Melanocyte of skin (primary cell): ENCODE measurements at places on chromosomes 13 and 19. TPM values are rescaled to one million over a fixed set of nuclear protein-coding genes. Genes with fewer than 3 reads are reported as not detected.

The F10 gene
- 0.33 TPM in 1 of 2 replicates, not detected in the other for total RNA-seq

The SMIM17 gene
- not detected in 2 replicates for total RNA-seq

The KRTDAP gene
- not detected in 2 replicates for total RNA-seq

The CASP14 gene
- not detected in 2 replicates for total RNA-seq

The COX6B2 gene
- under 0.01 TPM in 1 of 2 replicates, not detected in the other for total RNA-seq

The SCN1B gene
- 4.5 and 5.8 TPM in 2 replicates for total RNA-seq

The FGF22 gene
- not detected in 2 replicates for total RNA-seq

The TYROBP gene
- total RNA-seq, result not detected in 2 replicates

The NLRP8 gene
- not detected in 2 replicates for total RNA-seq

The FFAR2 gene
- not detected in 2 replicates for total RNA-seq

The TNNT1 gene
- total RNA-seq, result 0.62 and 9.0 TPM in 2 replicates

The KLK14 gene
- not detected in 2 replicates for total RNA-seq

The TLE5 gene
- total RNA-seq, result 180 and 211 TPM in 2 replicates

The PRKCSH gene
- 119 and 133 TPM in 2 replicates for total RNA-seq

The ELSPBP1 gene
- total RNA-seq, result not detected in 2 replicates

The CDX2 gene
- total RNA-seq, result not detected in 2 replicates

The HOMER3 gene
- total RNA-seq, result 29.3 and 35.3 TPM in 2 replicates

The POU4F1 gene
- total RNA-seq, result not detected in 2 replicates

The PSG6 gene
- total RNA-seq, result not detected in 2 replicates

The CD209 gene
- total RNA-seq, result not detected in 2 replicates

The LILRA5 gene
- not detected in 2 replicates for total RNA-seq

The KIR2DL3 gene
- total RNA-seq, result not detected in 2 replicates

The DCAF15 gene
- total RNA-seq, result 12.4 and 14.9 TPM in 2 replicates

The RASL11A gene
- 1.0 and 1.5 TPM in 2 replicates for total RNA-seq

The SWSAP1 gene
- total RNA-seq, result 1.2 and 1.3 TPM in 2 replicates

The RNF17 gene
- not detected in 2 replicates for total RNA-seq

The EML2 gene
- 49.8 and 58.9 TPM in 2 replicates for total RNA-seq

The MISP gene
- total RNA-seq, result not detected in 2 replicates

The PSG4 gene
- total RNA-seq, result 0.36 TPM in 1 of 2 replicates, not detected in the other

The VSTM2B gene
- total RNA-seq, result not detected in 2 replicates

The SUPT20H gene
- 48.2 and 76.3 TPM in 2 replicates for total RNA-seq

The CCNA1 gene
- total RNA-seq, result 4.0 and 10.0 TPM in 2 replicates

The IGSF23 gene
- not detected in 2 replicates for total RNA-seq

The USHBP1 gene
- not detected in 2 replicates for total RNA-seq

The SYT5 gene
- 0.15 and 0.33 TPM in 2 replicates for total RNA-seq

The ATP8A2 gene
- total RNA-seq, result 0.69 and 1.1 TPM in 2 replicates

The SHANK1 gene
- 1.5 TPM in 1 of 2 replicates, not detected in the other for total RNA-seq

The TNFSF9 gene
- 2.9 and 4.7 TPM in 2 replicates for total RNA-seq

The SERTM1 gene
- total RNA-seq, result not detected in 2 replicates

The C13orf42 gene
- not detected in 2 replicates for total RNA-seq

The EDNRB gene
- total RNA-seq, result 437 and 666 TPM in 2 replicates

The TNFSF11 gene
- 0.15 and 0.33 TPM in 2 replicates for total RNA-seq

The KLK4 gene
- not detected in 2 replicates for total RNA-seq

The SPRED3 gene
- 0.34 and 0.36 TPM in 2 replicates for total RNA-seq

The USF2 gene
- total RNA-seq, result 69.9 and 104 TPM in 2 replicates

The CCDC70 gene
- total RNA-seq, result not detected in 2 replicates

The C1QTNF9B gene
- total RNA-seq, result not detected in 2 replicates

The ZSCAN1 gene
- total RNA-seq, result not detected in 2 replicates

The TMEM145 gene
- total RNA-seq, result 3.7 TPM in 1 of 2 replicates, not detected in the other

The NXNL1 gene
- not detected in 2 replicates for total RNA-seq

The MED16 gene
- 23.0 and 24.5 TPM in 2 replicates for total RNA-seq

The ZNF253 gene
- total RNA-seq, result 7.6 and 8.4 TPM in 2 replicates

The ZNF527 gene
- 2.8 and 4.4 TPM in 2 replicates for total RNA-seq
